ACHN (cell line): ENCODE measurements at places on chromosomes 3 and 15.
A peak's percentile ranks its signal among the peaks of the same experiment; 100 is the strongest.

DNA sequence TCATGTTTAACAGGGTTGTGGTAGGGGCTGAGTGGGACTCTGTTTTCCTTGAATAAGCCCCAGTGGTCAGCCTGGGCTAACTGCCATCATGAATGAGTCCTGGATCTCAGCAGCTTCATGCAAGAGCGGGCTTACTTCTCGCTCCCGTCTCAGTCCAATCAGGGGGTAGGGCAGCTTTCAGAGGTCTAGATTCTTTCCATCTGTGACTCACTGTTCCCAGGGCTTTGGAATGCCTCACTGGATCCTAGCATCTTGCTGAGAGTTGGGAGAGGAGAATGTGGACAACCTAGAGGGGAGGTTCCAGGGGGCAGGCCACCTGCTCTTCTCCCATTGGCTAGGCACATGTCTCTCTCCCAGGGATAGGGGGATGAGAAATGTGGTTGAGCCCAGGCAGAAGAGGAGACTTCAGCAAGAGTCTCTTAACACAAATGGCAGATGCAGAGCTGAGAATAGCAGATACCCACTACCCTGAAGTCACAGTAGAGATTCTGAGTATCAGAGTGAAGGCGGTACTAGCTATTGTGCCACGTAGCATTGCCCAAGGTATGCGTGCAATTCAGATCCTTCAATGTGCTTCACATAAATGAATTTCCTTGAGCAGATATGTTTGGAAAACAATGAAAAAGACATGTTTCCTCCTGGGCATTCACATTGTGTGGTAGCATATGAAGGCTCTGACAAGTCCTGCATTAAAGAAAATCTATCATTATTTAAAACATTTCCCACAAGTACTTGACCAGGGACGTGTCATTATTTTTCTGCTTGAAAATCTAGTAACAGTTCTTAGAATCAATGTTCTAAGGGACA is 257.7 kb upstream of the PROK2 start:
- DNase-seq: peak; percentile 94

DNA sequence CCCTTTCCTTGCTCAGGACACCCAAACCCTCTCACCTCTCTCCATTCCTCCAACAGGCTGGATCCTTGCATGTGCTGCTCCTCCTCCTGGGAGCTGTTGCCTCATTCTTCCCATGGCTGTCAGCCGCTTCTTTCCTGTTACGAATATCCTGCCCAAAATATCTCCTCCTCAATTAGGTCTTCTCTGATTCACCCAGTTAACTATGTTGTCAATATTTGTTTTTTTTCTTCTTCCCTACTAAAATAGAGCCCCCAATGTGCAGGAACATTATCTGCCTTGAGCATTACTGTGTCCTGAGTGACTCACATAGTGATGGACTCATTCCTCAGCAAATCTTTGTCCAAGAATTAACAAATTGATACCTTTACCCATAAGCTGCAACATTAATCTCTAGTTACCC is 357.2 kb downstream of the CLSTN2 start:
- no peak for DNase-seq

DNA sequence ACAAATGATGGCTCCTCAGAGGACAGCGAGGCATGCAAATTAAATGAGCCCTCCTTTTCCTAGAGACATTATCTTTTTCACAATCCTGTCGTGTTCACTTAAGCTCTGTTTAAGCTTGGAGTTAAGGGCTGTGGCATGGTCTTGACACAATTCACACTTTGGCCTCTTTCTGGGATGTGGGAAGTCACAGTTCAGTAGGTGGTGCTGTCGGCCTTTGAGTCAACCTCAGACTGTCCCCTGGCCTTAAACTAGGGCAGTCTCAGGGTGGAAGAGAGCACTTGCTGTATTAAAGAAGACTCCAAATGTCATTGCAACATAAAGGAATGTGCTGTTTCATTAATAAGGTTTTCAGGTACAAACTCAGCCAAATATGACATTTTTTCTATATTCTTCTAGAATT is 351.0 kb downstream of the MCTP2 start:
- peak; percentile 13 for DNase-seq

DNA sequence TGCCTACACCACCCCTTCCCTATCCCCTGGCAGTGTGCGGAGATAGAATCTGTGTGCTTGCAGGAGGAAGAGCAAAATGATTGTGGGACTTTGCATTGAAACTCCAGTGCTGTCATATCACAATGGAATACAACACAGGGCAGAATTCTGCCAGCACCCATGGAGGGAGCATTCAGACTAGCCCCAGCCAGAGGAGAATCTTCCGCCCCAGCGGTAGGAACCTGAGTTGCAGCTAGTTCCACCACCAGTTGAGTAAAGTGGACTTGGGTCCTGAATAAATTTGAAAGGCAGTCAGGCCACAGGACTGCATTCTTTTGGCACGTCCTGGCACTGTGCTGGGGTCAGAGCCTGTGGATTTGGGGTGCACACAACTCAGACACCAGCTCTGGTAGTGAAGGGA is 27.5 kb downstream of the NCBP2 start:
- DNase-seq: no peak

DNA sequence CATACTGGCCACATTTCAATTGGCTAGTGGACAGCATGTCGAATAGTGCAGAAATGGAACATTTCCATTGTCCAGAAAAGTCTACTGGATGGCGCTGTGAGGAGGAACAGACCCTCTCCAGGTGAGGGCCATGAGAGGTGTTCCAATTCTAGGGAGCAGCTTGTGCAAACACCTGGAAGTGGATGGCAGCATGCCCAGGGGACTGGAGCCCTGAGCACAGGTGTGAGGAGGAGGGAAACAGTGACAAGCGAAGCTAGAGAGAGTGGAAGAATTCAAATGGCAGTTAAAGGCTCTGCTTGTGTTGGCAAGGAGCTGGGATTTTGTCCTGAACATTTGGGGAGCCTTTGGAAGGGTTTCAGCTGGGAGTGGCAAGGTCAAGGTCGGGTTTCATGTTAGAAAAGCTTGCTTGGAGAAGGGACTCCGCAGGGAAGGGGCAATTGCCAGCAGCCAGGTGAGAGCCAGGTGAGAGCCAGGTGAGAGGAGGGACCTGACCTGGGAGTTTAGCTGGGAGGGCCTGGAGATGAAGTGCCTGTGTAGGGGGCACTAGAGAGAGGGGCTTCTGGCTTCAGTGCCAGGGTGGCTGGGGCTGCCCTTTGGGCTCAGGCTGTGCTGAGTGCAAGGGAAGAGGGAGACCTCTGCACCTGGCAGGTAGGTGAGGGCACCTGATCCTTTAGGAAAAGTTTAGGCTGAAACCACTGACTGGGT is 93.8 kb downstream of the LINGO1 start:
- no peak for DNase-seq

GRCh38 chr3:172113710-172114109 is 74.3 kb downstream of the FNDC3B start:
- DNase-seq: no peak

- no peak for DNase-seq
Observed at GRCh38 chr3:45079715-45080114, 53.6 kb downstream of the CLEC3B start.
